Fibroblast of skin of left biceps (primary cell): ENCODE measurements at places on chromosomes 5 and 9.
A peak's percentile ranks its signal among the peaks of the same experiment; 100 is the strongest.

DNA sequence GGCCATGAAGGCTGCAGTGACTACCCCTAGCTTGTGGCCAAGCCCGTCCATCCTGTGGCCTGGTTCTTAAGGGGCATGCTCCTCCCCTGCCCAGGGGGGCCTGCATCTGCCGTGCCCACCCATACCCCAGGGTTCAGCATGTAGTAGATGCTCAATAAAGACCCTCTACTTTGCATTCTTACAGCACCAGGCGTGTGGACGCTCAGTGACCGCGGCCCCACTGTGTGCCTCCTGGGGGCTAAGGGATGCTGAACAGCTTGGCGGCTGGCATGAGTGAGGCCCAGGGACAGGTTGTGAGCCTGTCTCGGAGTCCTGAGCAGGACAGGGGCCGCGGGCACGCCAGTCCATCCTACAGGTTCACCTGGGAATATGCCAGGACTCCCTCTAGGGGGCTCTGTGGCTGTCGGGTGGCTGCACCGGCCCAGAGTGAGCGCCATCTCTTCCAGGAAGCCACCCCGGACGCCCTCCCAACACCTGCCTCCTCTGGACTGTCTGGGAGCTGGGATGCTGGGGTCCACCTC, 9.1 kb downstream of the NOTCH1 start:
- DNase-seq = no peak

- DNase-seq = no peak
These were observed 23.3 kb downstream of the MCTP1 start for GRCh38 chr5:95261437-95262175.

DNA sequence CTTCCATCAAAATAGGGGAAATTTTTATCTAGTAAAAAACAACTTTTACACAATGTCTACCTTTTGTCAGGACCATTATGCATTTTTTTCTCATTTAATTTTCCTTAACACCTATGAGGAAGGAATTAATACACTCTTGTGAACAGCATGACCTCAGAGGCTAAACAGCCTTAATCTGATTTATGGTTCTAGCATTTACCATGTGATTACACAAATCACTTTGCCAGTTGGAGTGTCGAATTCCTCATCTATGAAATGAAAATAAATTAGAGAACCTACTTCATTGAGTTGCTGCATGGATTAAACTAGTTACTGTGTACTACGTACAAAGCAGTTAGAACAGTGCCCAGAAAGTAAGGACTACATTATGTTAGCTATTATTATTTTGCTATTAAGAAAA, 187.7 kb upstream of the MPDZ start:
- DNase-seq = no peak

- DNase-seq = peak; percentile 96
These were observed 146.3 kb downstream of the SNX18 start for GRCh38 chr5:54663866-54664265.

DNA sequence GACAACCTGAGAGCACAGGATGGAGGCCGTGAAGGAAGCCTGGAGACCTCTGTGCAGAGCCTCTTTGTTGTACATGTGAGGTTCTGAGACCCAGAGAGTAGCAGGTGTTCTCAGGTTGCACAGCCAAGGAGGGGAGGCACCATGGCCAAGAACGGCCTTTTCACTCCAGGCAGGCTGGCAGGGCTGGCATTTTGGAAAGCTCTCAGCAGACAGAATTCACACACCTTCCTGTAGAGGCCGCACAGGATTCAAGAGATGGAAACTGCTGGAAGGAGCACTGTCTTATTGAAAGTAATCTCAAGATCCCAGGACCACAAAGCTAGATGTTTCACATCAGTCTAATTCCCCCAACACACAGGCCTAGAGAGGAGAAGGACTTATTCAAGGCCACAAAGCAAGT, 52.8 kb upstream of the XPA start:
- DNase-seq = no peak

DNA sequence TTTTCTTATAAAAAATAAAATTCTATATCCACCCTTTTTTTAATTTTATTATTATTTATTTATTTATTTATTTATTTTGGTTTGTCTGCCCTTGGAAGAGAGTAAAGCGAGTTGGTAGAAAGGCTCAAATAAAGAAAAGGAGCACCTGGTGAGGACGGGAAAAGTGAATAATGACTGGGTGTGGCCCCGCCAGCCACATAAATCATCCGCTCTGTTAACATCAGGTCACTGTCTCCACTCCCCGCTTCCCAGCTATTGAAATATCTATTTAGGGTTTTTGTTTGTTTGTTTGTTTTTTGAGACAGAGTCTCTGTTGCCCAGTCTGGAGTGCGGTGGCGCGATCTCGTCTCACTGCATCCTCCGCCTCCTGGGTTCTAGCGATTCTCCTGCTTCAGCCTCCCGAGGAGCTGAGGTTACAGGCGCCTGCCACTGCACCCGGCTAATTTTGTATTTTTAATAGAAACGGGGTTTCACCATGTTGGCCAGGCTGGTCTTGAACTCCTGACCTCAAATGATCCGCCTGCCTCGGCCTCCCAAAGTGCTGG, 844 bp downstream of the POLR3G start:
- no peak for DNase-seq

- no peak for DNase-seq
These were observed 598.2 kb downstream of the PRELID2 start for GRCh38 chr5:145236983-145237382.

DNA sequence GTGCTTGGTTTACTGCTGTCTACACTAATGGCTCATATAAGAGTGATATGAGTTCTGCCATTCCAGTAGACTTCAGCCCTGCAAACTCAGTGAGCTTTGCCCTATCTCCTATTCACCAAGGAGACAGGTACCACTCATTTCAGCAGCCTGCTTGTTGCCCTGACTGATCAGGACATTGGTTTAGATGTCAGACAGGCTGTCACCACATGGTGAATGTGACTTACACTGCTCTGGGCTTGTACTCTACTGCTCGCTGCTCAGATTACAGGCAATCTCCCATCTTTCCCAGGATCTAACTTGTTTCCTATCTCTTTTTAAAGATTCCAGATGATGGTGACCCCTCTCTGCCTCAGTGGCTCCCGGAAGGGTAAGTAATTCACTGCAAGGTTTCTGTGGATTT, 123.3 kb upstream of the RUSC2 start:
- no peak for DNase-seq
